Stimulated activated CD4-positive, alpha-beta T cell treated with anti-CD3 and anti-CD28 coated beads, Interleukin-1b, Interleukin-23, amount 100 ng/mL, for 1 hour (primary cell): ENCODE measurements at places on chromosomes 11 and 22.

DNA sequence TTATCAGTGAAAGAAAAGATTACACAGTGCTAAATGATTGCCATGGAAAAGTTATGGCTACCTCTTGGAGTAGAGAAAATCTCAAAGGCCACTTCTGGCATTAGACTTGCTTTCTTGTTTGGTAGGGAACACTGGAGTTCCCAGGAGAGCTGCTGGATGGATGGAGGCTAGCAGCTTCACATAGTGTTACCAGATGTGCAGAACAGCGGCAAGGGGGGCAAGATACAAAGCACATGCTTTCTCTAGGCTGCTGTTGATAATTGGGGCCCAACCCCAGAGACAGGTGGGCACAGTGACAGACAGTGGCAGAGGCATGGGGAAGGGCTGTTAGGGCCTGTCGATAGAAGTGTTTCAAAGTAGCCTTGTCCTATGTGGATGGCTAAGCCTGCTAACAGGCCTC lies 94.9 kb downstream of the DBX1 start:
- no peak for DNase-seq

DNA sequence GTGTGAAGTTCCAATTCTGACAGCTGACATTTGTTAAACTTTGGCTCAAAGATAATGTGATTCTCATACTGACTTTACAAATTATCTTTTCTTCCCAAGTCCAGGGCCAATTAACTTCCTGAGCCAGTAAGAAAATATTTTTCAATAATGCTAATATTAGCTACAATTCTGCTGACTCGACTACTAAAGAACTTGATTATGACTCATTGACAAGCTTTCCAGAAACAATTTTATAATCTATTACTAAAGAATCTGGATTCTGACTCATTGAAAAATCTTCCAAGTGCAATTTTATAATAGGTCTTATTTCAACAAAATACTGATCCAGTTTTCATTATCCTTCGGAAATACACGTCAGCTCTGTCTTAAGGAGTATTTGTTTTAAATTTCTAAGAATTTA lies 12.9 kb upstream of the XKR3 start:
- no peak for DNase-seq

DNA sequence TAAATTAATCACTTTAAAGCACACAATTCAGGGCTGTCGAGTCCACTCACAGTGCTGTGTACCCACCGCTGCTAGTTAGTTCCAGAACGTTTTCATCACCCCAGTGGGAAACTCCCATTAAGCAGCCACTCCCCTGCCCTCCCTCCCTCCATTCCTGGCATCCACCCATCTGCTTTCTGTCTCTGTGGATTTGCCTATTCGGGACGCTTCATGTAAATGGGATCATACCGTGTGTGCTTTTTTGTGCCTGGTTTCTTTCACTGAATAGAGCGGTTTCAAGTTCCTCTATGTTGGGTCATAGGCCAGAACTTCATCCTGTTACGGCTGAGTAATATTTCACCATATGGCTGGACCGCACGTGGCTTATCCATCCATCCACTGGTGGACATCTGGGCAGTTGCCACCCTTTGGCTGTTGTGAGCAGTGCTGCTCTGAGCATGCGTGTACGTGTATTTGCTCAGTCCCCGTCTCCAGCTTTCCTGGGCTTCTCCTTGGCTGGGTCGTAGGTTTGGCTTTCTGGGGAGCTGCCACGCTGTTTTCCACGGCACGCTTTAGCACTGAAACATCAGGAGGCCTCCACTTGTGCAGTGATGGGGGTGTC lies 30.1 kb downstream of the ARHGAP8 start:
- no peak for DNase-seq

DNA sequence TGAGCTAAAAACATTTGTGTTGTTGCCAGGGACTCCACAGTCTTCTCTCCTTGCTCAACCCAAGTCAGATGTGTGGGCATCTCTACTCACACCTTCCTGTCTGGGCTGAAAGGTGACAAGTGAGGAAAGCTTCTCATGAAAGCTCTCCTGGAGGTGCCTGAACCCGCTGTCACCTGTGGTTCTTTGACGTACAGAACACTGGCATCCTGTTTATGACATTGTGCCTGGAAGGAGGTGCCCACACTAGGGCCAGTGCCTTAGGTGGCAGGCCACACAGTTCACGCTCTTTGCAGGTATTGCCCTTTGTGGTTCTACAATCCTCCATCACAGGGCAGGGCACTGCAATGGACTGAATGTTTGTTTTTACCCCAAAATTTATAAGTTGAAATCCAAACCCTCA lies 108.5 kb downstream of the CD44 start:
- peak; percentile 41 for DNase-seq

GRCh38 chr11:61049859-61050258 lies 52.4 kb upstream of the CD5 start:
- no peak for DNase-seq

DNA sequence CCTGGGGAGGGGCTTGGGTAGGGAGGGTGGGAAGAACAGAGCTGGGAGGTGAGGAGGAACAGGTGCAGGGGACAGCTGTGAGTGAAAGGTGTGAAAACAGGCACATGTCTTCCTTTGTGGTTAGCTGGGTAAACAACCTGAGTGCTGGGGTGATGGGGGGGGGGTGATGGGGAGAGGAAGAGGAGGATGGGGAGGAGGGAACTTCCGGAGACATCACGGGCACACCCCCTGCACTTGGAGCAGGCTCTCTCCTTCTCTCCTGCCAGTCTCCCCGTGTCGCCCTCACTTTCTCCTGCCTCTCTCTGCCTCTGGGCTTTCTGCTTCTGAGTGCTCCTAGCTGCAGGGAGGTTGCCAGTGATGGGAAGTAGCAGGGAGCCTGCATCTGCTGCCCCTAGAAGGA lies 8.8 kb downstream of the CXCR5 start:
- DNase-seq: no peak

- DNase-seq: no peak
These were observed 115.7 kb upstream of the NNMT start for GRCh38 chr11:114180301-114181055.

DNA sequence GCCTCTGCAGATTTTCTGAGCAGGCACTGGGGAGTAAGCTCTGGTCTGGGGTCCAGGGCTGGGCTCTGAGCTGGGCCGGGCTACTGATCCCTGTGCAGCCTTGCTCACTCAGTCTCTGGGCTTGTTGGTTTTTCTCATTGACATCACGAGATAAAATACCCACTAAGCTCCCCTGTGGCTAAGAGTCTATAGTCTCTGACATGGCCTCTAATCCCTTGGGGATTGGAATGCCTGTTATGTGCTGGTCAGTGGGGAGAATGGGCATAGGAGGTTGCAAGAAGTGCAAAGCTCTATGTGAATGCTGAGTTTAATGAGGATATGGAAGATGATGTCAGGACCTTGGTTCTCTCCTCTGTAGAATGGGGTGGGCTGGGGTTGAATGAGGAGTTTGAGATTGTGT lies 23.3 kb downstream of the ELF5 start:
- DNase-seq: no peak

GRCh38 chr11:60933416-60934123 lies 9.3 kb downstream of the TMEM132A start:
- no peak for DNase-seq

DNA sequence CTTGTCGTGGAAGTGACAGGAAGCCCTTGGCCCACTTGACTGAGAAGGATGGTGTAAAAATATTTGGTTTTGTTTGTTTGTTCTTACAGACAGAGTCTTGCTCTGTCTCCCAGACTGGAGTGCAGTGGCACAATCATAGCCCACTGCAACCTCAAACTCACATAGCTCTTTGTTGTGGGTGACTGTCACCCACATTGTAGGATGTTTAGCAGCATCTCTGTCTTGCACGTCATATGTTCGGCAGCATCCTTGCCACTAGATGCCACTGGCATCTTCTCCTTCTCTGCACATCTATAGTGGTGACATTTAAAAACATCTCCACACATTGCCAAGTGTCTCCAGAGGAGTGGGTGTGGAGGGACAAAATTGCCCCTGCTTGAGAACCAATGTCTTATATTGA lies 56.8 kb downstream of the PRR5L start:
- no peak for DNase-seq
